ENCODE measurements at places on chromosomes 5 and 9.

- DNase-seq = no peak
Observed at GRCh38 chr9:36597412-36598178, 24.9 kb downstream of the MELK start.

DNA sequence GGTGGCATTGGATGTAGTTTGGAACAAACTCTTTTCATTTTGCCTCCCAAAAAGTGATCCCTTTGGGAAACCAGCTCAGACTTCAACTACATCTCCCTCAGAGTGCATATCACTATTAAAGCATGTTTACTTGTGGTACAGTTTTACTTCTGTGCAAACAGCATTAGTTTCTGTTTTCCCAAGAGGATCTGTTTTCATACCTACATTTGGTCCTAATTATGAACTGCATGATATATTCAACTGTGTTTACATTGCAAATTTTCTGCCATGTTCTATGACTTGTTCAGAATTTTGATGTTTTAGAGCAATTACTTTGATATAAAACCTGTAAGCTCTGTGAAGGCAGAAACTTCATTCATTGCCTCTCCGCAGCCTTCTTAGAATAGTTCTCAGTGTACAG, 681.5 kb upstream of the ACO1 start:
- no peak for DNase-seq

DNA sequence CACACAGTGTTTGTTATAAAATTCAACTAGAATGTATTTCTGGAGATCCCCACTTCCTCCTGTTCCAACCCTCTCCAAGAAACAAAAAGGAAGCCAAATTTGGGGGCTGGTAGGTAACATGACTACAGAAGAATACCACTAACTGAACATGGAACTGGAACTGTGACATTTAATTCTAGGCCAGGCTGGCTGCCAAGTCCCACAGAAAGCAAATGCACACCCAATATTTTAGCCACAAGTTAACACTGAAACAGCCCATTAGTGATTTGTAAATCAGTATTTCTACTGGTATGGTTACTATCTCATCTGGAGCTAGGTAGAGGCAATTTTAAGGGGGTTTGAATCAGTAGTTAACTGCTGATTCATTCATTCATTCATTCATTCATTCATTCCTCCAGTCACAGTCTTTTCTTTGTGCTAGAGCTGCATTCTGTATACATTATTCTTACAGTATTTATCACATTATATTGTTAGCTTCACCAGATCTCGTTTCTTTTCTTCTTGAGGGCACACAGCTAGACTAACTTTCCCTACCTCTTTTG, 131.7 kb upstream of the GDNF start:
- no peak for DNase-seq

GRCh38 chr9:124019771-124020519, 8.4 kb downstream of the LHX2 start:
- DNase-seq = no peak

DNA sequence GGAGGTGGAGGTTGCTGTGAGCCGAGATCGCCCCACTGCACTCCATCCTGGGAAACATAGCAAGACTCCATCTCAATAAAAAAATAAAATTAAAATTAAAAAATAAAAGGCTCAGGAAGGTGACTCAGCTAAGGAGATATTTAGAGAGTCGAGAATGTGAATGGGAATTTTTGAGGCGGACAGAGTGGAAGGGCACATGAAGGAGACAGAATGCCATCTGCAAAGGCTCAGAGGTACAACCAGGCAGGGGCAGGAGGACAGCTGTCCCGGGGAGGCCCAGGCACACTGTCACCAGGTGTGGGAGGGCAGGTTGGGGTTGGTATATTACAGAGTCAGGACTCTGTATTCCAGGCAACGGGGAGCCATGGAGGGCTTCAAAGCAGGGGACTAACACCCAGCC, 35.5 kb downstream of the NTNG2 start:
- no peak for DNase-seq

DNA sequence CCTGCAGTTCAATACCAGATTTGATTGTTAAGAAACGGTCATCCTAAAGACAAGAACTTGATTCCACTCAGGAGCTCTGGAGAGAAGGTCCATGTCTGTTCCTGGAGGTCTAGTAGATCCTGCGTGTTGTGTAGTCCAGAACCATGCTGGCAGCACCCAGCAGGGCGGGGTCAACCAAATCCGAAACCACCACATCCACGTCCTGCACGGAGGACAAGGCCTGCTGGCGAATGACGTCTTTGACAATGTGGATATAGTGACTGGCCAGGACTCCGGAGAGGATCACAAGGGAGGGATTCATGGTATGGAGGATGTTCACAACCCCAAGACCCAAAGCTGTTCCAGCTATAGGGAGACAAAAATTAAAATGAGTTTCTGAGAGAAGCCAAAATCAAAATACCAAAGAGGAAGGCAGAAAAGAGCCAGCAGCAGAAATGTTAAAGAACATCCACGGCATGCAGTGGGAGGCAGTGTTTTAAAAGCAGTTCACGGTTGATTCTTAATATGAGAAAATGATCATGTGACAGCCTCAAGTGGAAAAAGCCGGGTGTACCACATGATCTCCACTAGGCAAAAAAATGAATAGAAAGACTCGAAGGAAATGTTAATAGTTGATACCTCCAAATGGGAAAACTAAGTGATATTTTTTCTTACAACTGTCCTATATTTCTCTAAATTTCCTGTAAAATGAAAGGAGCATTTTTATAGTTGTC, 26.7 kb downstream of the CLTA start:
- DNase-seq = no peak

Measured in stimulated activated CD4-positive, alpha-beta T cell treated with anti-CD3 and anti-CD28 coated beads, TNF-alpha, amount 100 ng/mL, for 24 hours (primary cell).